ENCODE measurements at places on chromosomes 2 and 18.

DNA sequence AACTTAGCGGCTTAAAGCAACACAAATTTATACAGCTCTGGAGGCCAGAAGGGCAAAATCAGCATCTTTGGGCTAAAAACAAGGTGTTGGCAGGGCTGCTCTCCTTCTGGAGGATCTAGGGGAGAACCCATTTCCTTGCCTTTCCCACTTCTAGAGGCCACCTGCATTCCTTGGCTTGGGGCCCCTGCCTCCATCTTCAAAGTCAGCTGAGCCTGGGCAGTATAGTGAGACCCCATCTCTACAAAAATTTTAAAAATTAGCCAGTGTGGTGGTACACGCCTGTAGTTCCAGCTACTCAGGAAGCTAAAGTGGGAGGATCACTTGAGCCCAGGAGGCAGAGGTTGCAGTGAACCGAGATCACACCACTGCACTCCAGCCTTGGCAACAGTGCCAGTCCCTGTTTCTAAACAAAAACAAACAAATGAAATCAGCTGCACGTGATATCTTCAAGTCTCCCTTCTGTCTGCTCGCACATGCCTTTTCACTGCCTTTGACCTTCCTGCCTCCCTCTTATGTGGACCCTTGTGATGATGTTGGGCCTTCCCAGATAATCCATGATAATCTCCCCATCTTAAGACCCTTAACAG lies 200.6 kb downstream of the ZFP36L2 start:
- peak; percentile 51 for DNase-seq

DNA sequence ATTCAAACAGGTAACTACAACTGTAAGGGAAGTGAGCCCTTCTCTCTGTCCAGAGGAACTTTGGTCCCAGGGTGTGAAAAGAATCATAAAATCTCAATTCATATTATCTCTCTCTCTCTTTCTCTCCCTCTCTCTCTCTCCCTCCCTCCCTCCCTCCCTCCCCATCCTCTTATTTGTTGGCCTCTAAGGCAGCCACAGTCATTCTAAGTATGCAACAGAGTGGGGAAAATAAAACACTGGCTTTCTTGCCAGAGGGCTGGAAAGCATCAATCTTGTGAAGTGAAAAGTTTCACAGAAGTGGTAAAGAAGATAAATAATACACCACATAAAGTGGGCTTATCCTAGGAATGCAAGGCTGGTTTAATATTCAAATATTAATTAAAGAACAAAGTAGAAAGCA lies 95.6 kb upstream of the KCNH7 start:
- no peak for DNase-seq

DNA sequence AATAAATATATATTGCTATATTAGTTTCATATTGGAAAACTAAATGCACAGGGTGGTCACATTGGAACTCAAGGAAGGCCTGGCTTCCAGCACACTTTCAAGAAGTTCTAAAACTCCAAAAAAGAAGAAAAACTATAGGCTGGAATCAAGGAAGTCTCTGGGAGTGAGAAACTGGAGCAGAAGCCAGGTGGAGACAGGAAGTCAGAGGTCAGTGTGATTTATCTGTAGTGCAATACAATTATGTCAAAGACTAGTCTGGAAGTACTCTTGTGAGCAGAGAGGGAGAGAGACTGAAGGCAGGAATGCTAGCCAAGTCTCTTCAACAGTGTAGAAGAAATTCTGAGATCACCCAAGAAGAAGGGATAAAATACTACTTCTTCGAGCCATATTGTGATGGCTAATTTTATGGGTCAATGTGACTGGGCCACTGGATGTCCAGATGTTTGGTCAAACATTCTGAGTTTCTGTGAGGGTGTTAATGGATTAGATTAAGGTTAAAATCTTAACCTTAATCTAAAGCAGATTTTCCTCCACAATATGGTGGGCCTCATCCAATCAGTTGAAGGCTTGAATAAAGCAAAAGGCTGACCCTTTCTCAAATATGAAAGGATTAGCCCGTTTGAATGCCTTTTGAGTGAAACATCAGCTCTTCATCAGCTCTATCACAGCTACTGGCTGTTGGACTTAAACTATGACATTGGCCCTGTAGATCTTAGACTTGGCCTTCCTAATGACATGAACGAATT lies 208.0 kb downstream of the TDRD15 start:
- no peak for DNase-seq

DNA sequence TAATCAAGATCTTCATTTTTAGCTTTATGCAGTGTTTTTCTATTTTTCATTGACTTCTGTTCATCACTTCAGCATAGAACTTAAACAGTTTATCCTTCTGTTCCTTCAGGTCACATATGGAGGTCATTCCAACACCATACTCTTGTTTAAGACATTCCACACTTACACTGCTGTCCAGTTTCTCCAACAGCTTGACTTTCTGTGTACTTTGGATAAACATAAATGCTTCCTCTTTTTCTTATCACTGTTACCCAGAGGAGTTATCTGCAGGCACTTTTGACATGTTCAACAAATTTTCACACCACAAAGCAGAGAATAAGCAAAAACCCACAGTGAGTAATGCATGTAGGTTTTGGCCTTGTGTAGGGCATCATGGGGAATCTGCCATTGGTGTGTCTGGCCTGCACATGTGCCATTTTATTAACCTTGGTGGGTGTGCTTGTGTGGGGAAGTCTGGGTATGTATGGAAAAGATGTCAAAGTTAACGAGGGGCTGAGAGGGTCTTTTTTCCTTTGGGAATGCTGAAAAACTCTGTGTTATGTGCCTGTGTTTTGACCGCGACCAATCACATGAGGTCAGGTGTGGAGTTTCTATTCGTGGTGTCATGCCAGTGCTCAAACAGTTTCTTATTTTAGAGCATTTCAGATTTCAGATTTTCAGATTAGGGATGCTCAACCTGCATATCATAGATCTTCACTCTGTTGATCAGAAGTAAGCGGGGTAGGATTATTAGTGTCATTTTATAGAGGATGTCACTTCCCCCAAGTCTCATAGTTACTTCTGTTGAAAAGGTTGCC lies 53.9 kb upstream of the ACVR1 start:
- DNase-seq = no peak

Measured in inflammatory macrophage treated with lipopolysaccharide for 4 hours (primary cell).